ENCODE measurements at places on chromosomes 5 and 9.

DNA sequence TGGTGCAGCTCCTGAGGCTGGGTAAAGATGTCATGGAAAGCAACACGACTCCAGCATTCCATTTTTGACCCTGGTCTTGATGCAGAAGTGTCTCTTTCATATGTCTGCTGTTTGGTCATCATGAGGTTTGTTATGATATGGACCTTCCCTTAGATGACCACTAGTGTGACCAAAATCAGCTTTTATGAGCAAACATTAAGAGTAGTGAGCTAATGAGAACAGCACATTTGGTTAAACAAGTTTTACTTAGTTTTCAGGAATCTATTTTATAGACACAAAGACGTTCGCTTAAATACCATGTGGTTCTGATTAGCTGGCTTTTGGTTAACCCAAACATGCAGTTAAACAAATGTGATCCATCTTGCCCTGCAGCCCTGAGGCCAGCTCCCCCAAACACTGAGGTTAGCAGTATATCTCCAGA lies 56.7 kb upstream of the ACTBL2 start:
- DNase-seq, result no peak

- DNase-seq, result no peak
Observed at GRCh38 chr5:87399720-87400119, 13.0 kb downstream of the CCNH start.

DNA sequence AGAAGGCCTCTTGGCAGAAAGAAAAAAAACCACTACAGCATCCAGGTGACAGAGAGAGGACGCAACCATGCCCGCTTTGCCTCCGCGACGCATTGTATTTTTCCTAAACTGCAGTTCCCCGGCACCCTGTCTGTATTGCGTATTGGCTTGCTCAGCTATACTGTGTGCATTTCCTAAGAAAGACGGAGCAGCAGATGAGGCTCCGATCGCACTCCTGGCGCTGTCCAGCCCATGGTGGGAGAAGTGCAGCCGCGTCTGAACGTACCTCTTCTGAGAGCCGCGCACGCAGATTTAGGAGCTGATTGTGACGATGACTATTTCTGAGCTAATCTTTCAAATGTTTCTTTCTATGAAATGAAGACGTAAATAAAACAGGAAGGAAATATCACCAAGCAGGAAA lies 366.5 kb downstream of the IRX1 start:
- DNase-seq, result no peak

GRCh38 chr9:81002242-81002641 lies 687.1 kb downstream of the TLE1 start:
- no peak for DNase-seq

DNA sequence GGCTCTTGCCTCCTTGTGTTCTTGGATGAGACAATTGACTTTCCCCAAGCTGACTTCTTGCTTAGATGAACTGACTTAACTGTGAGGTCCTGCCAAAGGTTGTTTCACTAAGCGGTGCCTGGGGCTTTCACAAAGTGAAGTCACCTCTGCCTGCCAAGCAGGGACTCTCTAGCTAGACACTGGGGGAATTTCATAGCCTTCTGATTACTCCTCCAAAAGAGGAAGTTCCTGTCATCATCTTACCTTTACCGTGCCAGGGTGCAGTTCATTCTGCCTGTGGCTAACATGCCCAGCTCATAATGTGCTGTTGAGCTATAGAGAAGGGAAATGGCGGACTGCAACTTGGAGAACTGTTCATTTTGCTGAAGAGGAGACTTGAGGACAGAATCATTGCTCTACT lies 472.0 kb upstream of the WWC1 start:
- no peak for DNase-seq

DNA sequence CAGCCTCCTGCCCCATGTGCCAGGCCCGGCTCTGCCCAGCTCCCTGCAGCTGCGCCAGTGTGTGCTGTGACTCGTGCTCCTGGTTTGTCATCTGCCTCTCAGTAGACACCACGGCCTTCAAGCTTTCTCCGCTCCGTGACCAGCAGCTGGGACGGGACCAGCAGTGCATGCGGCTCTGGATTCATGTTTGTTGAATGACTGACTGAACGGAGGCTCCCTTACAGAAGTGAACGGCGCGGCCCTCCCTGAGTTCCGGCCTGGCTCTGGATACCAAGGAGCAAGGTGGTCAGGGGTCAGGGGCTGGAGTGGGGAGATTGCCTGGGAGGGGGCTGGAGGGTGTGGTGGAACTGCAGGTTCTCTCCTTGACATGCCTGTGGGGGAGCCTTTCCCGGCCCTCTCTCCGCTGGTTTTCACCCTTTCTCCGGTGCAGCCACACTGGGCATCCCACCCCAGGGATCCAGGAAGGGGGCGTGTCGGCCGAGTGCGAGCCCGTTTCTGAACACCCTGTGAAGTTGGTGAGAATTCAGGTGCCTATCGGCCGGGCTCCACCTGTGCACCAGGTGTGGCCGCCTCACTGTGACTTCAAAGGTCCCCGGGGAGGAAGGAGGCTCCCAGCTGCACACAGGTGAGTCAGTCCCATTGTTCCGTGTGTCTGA lies 11.1 kb upstream of the CEP72 start:
- no peak for DNase-seq

- no peak for DNase-seq
Observed at GRCh38 chr5:170606941-170607340, 103.1 kb downstream of the KCNIP1 start.

GRCh38 chr5:99369797-99370593 lies 441.2 kb upstream of the CHD1 start:
- no peak for DNase-seq

Measured in iPS-NIHi11 (cell line).